Heart right ventricle (tissue), 16 donors: ENCODE measurements at places on chromosomes 13 and 19. TPM values are rescaled to one million over a fixed set of nuclear protein-coding genes. Genes with fewer than 3 reads are reported as not detected.

Gene FAM124A
- 8.7 TPM for total RNA-seq

Gene P2RY11
- total RNA-seq: 6.7 TPM

DNA sequence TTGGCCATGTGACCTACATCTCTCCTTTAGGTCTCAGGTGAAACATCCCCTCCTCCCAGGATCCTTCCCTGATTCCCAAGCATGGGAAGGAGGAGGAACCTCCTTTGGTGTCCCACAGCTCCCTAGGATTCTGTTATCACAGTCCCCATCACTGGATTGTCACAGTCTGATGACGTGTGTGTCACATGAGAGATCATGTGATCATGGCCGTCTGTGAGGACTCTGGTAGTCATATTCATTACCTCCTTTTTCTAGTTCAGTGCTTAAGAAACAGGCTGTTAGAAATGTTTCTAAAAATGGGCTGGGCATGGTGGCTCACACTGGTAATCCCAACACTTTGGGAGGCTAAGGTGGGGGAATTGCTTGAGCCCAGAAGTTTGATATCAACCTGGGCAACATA lies 3.0 kb downstream of the DHX34 start:
- DNase-seq: no peak

- DNase-seq: no peak
Measured at GRCh38 chr13:113783966-113784644, 25.1 kb downstream of the TMEM255B start.

Gene ZSCAN5C
- total RNA-seq: not detected

DNA sequence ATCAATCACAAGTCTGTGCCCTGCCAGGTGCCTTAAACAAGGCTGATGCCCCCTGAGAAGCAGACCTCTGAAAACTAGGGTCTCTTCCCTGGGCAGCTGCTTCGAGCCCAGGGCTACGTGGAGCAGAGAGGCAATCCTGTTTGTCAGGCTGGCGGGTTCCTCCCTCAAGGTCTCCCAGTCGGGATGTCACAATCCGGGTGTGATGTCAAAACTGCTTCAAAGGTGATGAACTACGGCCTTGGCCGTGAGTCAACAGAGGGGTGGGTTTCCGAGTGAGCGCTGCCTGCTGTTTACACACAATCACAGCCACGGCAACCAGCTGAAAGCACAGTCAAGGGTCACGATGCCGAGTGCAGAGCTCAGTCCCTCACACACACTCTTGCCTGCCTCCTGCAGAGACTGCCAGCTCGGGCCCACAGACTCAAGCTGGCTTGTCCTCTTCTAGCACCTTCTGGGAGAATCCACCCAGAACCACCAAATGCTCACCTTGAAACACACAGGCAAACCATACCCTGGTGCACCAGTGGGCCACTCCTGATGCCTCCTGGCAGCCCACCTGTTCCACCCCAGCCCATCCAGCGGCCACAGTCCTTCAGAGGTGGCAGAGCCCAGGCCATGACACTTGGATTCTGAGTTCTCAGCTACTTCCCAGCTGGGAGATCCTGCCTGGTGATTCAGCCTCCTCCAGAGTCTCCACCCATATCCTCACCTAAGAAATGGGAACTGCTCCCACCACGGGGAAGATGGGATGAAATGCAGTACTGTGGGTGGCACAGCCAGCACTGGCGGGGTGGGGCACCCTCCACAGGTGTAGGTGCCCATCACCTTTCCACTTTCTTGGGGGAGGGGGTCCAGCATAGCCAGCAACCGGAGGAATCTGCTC lies 6.8 kb downstream of the ELL start:
- peak; percentile 65 for DNase-seq

GRCh38 chr13:20174656-20175405 lies 14.0 kb upstream of the GJA3 start:
- DNase-seq: peak; percentile 52

GRCh38 chr19:29287061-29287460 lies 74.1 kb upstream of the UQCRFS1 start:
- no peak for DNase-seq

Gene PCID2
- total RNA-seq: 51.9 TPM

DNA sequence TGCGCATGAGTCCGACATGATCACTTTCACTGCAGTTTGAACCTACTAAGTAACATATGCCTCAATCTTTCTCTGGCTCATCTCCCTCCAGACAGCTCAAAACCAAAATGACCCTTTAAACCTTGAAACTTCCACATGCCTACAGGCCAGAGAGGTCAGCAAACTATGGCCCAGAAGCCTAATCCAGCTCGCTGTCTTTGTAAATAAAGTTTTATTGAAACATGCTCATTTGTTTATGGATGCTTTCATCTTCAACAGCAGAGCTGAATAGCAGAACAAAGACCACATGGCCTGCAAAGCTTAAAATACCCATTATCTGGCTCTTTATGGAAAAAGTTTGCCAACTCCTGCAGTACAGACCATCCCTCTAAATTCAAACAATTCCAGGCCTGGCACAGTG lies 15.6 kb downstream of the FBXO46 start:
- no peak for DNase-seq

DNA sequence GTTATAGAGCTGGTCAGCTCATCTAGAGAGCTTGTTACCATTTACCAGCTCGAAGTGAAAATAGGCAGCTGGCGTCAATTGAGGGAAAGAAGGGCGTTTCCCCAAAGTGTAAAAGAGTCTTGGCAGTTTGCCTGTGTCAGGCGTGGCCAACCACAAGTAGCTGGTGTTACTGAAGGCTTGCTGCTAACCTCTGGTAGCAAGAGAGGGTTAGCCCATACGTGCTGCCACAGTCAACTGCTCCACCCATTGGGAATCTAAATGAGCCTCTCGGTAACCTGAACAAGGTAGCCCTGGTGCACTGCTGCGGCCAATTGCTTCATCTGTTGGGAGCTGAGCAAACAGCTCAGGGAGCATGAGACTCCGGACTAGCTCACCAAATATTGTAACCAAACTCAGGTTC lies 314.9 kb upstream of the SLITRK5 start:
- no peak for DNase-seq

DNA sequence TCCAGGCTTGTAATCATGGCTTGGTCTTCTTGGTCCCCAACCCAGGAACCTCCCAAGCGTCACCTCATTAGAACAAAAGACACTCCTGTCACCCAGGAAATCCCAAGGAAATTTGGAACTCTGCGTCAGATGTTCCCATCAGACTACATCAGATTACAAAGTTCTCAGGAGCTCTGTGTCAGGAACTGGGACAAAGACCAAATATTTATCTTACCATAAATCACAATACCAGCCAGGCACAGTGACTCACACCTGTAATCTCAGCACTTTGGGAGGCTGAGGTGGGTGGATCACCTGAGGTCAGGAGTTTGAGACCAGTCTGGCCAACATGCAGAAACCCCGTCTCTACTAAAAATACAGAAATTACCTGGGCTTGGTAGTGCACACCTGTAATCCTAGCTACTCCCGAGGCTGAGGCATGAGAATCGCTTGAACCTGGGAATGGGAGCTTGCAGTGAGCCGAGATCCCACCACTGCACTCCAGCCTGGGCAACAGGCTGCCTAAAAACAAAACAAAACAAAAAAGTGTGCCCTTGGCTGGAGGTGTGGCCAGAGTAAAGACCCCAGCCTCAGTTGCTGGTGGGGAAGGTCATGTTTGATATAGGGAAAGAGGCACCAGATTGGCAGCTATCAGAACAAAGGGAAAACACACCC lies 16.7 kb upstream of the CCDC124 start:
- DNase-seq: no peak

DNA sequence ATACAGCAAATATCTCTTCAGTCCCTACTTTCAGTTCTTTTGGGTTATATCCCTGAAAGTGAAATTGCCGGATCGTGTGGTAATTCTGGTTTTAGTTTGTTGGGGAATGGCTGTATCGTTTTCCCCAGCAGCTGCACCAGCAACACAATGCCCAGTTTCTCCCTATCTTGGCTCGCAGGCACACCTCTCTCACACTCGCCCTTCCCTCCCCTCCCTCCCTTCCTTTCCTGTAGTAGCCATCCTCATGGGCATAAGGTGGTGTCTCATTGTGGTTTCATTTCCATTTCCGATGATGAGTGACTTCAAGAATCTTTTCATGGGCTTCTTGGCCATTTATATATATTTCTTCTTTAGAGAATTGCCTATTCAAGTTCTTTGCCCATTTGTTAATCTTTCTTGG lies 8.6 kb upstream of the GPR18 start:
- no peak for DNase-seq

GRCh38 chr13:28707629-28708427 lies 10.9 kb downstream of the SLC46A3 start:
- no peak for DNase-seq

- DNase-seq: peak; percentile 87
Measured at GRCh38 chr13:50123862-50124535, 108.8 kb downstream of the KCNRG start.

GRCh38 chr19:18008814-18009213 lies 844 bp downstream of the ARRDC2 start:
- no peak for DNase-seq

GRCh38 chr19:408902-409515 lies at the start of gene C2CD4C:
C2CD4C (minus strand) TSS chr19:409147; CDS start chr19:408361, 786 bp downstream.
- DNase-seq: no peak

Gene MAMSTR
- 4.6 TPM for total RNA-seq

Gene ZNF799
- total RNA-seq: 2.6 TPM

Gene DENND1C
- total RNA-seq: 0.77 TPM

Gene ZNF730
- total RNA-seq: 0.42 TPM

GRCh38 chr13:61600360-61601033 lies 184.8 kb upstream of the PCDH20 start:
- no peak for DNase-seq

GRCh38 chr19:18972301-18972811 lies 31.3 kb upstream of the HOMER3 start:
- no peak for DNase-seq

Gene FFAR1
- not detected for total RNA-seq

DNA sequence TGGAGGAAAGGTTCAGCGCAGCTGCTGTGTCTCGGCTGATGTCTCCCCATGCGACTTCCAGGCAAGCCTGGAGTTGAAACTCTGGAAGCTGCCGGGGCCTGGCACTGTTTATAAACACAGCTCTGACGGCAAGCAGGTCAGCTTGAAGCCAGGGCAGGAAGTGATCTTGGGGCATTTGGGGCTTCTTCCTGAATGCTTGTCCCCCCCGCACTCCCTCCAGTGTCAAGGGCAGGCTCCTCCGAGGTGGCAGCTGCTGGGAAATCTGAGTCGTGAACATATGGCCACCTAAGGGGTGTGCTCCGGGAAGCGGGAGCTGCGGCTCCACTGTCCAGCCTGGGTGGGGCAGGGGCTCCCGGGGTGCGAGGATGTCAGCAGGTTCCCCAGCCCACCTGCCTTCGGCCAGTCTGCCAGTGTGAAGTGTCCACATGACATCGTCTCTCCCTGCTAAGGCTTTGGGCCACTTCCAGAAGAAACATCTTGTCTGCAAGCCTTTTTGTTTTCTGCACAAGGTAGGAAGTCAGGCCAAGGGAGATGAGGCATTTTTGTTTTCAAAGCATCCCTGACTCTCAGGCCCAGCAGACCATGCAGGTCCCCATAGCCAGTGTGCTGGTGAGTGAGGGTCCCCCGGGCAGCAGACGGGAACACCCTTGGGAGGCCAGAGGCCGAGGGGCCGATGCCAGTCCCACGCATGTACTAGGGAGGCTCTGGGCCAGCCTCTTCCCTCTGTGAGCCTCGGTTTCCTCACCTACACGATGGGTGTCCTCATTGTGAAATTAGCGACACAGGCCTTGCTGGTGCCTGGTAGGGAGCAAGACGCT lies 2.7 kb downstream of the PIAS4 start:
- no peak for DNase-seq

Gene CERS4
- 16.3 TPM for total RNA-seq

DNA sequence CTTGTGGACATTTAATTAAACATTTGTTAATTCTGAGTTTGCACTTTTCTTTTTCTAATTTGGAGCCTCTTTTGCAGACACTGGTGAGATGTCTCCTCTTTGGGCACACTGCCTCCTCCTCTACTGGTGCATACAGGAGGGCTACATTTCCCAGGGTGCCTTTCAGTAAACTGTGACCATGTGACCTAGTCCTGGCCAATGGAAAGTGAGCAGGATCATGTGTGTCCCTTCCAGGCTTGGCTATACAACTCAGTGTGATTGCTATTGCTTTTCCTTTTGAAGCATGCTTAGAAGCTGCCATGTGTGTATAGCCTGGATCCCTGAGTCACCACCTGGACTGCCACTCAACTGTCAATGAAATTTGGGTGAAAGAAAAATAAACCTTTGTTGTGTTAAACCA lies 4.5 kb downstream of the IZUMO2 start:
- no peak for DNase-seq

Gene ZNF471
- total RNA-seq: 6.1 TPM

GRCh38 chr13:21033212-21033840 lies 28.1 kb downstream of the LATS2 start:
- DNase-seq: peak; percentile 38

DNA sequence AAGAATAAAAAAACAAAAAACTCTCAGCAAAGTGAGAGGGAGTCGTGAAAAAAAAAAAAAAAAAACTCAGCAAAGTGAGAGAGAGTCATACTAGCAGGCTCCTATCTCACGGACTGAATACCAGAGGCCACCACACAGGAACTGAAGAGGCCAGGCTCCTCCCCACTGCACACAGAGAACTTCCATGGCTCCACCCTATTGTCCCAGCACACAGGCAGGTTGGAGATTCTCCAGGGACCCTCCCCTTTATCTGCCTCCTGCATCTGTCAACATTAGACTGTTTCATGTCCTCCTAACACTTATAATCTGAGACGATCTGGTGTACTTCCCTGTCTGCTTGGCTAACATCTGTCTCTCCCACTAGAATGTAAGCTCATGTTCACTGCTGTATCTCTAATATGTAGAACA lies 37.0 kb upstream of the FARP1 start:
- peak; percentile 22 for DNase-seq

DNA sequence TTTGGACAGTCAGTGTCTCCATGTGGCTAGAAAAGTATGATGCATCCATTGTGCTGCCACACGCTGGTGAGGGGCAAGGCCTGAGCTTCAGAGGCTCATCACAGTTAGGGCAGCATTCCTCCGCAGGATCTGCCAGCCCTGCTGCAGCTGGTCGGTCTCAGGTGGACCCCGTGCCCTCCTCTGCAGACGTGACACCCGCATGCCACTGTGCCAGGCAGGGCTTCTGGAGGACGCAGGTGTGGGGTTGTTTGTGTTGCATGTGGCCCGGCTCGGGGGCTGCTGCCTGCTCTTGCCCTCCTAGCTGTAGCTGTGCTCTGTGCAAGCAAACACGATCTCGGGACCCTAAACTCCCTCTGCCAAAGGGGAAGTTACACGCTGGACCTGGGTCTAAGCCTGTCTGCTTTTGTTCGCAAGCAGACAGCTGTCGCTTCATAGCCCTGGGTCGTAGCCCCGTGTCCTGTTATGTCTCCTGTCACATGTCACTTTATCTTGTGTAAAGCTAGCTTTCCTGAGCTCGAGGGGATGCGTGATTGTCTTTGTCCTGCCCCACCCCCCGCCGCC lies 45.3 kb downstream of the SLC7A9 start:
- DNase-seq: no peak

- no peak for DNase-seq
Measured at GRCh38 chr19:51458051-51458645, at the start of gene SIGLEC8. SIGLEC8 (minus strand) TSS chr19:51458454; CDS start chr19:51458387, 67 bp downstream.

GRCh38 chr19:1206150-1206863 lies 729 bp downstream of the STK11 start:
- no peak for DNase-seq

Gene GARIN5A
- total RNA-seq: 4.2 TPM
